CD4-positive, alpha-beta T cell (primary cell): ENCODE measurements at places on chromosomes 1 and 21.
A peak's percentile ranks its signal among the peaks of the same experiment; 100 is the strongest.

DNA sequence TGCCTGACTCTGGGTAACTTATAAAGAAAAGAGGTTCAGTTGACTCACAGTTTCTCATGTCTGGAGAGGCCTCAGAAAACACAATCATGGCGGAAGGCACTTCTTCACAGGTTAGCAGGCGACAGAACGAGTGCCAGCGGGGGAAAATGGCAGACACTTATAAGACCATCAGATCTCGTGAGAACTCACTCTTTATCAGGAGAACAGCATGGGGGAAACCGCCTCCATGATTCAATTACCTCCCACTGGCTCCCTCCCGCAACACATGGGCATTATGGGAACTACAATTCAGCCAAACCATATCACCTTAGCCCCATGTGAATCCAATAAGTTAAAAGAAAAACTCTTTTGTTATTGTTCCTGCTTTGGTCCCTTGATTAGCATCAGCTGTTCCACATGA is 725.2 kb downstream of the LRRIQ3 start:
- no peak for DNase-seq

DNA sequence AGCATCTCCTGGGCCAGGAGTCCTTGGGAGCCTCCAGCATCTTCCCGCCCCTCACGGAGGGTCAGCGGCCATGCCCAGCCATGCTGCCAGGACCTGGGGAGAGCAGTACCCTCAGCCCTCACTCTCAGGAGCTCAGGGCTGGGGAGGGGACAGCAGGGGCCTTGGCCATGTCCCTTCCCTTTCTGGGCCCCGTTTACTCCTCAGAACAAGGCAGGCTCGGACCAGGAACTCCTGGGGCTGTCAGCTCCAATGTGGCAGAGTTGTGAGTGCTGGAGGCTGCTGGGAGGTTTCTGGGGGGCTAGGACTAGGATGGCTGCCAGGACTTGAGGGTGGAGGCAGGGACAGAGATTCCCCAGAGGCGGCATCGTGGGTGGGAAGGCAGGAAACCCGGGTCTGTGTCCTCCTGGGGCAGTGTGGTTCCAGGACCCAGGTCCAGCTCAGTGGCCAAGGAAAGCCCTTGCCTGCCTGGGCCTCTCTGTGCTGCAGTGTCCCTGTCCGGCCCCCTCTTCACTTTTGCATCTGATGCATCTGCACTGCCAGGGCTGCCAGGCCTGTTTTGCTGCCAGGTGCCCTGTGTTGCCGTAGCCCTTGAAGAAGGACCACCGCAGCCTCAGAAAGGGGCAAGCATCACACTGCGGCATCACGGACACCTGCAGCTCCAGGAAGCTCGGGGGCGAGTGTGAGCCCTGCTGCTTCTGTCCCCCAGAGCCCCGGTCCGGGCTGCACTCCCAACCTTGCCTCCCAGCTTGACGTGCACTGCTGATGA is 223.9 kb downstream of the CAMTA1 start:
- DNase-seq = no peak

DNA sequence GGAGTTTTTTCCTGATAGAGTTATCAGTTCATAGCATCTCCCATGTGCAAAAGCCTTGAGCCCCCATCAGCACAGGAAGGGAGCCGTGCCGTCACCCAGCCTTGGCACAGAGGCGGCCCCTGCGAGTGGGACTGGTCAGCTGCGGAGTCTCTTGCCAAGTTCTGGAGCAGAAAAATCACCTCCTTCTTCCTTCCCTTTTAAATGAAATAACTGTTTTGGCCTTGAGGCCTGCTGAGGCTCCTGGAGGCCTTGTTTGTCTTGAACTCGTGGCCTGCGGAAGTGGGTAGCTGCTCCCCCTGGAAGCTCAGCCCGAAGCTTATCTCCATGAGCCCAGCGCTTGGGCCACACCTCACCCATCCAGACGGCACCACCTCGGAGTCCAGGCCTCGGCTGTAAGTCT is 145.7 kb upstream of the TMEM51 start:
- DNase-seq = no peak

DNA sequence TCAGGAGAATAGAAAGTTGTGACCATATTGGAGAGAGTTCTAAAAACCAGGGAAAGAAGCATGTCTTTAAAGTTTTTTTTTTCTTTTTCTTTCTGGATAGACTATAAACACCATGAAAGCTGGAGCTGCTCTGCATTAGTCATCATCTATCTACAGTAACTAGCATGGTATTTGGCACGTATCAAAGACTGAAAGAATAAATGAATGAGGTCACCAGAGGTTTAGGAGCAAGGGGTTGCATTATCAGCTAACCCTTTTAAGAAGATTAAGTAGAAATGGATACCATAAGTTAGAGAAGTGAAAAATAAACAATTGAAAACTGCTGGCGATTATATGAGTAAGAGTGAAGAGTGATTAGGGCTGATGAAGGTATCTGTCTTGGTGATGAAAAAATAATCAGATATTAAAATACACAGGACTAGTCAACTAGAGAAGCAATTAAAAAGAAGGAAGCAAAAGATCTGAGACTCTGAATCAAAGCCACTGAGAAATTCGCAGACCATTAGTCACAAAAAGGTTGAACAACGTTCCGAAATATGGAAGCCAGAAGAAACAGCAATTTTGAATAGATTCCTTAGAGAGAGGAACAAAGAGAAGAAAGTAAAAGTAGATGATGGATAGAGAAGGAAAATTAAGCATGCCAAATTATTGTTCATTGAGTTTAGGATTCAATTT is 536.4 kb downstream of the DPYD start:
- no peak for DNase-seq

GRCh38 chr1:22760455-22760854 is 49.8 kb downstream of the EPHB2 start:
- DNase-seq = no peak

DNA sequence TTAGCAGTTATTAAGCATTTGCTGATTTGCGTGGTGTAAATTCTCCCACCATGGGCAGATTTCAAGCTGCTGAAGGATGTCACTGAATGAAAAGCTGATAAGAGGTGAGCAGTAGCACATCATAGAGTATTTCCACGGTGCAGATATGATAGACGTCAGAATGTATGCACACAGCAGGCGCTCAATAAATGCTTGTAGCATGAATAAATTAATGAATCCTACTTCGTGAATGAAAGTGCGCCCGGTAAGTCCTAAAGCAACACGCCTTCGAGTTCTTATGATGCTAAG is 510 bp upstream of the UBIAD1 start:
- no peak for DNase-seq

DNA sequence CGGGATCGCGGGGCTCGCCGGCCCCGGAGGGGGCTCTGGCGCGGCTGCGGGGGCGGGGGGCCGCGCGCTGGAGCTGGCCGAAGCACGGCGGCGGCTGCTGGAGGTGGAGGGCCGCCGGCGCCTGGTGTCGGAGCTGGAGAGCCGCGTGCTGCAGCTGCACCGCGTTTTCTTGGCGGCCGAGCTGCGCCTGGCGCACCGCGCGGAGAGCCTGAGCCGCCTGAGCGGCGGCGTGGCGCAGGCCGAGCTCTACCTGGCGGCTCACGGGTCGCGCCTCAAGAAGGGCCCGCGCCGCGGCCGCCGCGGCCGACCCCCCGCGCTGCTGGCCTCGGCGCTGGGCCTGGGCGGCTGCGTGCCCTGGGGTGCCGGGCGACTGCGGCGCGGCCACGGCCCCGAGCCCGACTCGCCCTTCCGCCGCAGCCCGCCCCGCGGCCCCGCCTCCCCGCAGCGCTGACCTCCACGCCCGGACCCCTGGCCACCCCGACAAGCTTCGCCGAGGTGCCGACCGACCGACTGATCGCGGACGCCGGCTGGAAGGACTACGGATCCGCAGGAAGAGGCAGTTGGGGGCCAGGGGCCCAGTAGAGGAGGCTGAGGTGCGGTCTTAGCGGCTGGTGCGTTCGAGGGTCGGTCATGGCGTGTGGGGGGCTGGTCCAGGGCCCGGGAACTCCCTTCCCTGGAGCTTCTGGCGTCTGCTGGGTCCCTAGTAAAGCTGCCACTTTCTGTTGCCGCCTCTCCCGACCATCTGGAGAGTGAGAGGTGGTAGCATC is 711 bp downstream of the TRNP1 start:
- DNase-seq = peak; percentile 8

GRCh38 chr1:7651203-7651602 is 119.9 kb upstream of the VAMP3 start:
- DNase-seq = no peak

GRCh38 chr1:3148171-3148570 is 79.2 kb downstream of the PRDM16 start:
- DNase-seq = no peak

DNA sequence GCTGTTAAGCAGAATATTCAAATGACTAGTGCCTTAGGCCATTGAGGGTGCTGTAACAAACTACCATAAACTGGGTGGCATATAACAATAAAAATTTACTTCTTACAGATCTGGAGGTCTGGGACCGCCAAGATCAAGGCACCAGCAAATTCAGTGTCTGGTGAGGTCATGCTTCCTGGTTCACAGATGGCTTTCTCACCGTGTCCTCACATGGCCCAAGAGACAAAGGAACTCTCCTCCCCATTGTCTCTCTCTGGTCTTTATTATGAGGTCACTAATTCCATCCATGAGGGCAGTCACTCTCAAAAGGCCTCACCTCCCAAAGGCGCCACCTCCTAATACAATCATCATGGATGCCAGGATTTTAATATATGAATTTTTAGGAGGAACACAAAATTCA is 127.3 kb downstream of the GABPA start:
- DNase-seq = no peak

DNA sequence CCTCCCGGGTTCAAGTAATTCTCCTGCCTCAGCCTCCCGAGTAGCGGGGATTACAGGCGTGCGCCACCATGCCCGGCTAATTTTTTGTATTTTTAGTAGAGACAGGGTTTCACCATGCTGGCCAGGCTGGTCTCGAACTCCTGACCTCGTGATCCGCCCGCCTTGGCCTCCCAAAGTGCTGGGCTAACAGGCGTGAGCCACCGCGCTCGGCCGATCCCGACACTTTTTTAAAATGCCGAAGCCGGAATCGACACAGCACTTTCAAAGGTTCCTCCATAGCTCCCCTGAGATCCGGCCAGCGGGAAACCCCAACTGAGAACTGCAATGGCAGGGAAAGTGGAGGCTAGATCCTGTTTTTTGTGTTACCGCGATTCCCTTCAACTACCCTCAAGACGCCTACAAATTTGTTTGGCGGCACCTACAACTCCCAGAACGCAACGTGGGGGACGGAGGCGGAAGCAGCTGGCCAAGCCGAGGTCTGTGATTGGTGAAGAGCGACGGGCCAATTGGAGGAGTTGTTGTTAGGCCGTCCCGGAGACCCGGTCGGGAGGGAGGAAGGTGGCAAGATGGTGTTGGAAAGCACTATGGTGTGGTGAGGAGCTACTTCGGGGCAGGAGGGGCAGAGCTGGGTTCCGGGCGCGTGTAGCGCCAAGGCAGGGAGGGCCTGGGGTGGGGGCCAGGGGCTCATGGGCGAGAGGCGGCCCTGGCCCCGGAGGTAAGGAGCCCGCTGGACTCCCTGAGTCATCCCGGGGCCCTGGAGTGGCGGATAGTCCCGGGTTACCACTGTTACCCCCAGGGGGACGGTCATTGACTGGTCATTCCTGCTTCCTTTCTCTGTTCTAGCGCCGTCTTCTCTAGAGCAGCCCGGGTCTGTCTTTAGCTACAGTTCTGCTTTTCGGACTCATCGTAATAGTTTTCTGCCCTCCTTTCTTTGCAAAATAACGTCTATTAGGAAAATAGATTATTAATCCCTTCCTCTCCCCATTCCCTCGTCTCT is at the start of gene PSMD4:
Gene PSMD4 (plus strand): TSS at position 518 of the 997 bp plus-strand sequence. CDS start 49 bp downstream, at position 567.
- DNase-seq = peak; percentile 98

DNA sequence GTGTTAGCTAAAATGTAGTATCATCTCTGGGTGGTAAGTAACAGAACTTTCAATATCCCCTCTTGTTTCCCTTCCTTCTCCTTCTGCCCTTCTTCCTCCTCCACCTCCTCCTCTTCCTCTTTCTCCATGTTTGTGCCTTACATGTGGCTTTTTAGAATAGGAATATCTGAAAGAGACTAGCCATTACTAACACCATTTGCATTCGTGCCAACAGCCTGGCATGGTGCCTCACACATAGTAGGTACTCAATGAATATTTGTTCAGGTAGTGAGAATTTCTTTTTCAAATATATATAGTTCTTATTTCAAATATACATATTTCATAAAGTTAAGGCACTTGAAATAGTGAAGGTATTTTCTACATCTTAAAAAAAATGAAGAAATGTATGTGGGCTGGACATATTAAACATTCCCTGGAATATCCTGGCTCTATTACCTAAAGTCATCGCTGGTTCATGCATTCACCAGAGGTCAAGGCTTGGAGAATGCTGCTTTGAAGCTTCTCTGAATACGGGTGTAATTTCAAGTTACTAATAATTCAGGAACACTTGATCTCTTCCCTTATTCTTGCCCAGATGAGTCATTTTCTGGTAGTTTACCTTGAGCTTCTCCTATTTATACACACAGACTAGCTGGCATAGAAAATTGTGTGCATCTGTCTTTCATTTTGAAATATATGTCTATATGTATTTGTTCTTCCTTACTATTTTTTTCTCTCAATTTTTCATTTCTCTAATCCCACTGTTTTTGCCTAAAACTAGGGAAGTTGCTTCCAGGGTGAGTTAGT is 319.4 kb downstream of the TGFB2 start:
- no peak for DNase-seq

DNA sequence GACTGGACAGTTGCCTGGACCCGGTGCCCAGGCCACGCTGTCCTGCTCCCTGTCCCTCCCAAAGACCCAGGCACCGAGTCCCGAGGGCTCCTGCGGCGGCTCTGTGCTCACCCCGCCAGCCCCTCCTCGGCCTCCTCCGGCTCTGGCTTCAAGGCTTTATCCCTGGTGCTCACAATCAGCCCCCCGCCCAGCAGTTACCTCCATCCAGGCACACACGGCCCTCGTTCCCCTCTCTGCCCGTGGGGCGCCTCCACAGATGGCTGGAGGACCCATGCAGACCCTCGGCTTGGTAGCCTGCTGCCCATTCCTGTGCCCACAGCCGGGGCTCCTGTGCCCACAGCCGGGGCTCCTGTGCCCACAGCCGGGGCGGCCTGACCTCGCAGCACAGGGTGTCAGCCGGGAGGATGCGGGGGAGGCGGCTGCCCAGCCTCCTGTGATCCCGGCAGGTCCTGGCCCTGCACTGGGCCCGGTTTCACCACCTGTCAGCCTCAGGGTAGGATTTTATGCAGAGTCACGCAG is 52.3 kb upstream of the COL18A1 start:
- DNase-seq = no peak

DNA sequence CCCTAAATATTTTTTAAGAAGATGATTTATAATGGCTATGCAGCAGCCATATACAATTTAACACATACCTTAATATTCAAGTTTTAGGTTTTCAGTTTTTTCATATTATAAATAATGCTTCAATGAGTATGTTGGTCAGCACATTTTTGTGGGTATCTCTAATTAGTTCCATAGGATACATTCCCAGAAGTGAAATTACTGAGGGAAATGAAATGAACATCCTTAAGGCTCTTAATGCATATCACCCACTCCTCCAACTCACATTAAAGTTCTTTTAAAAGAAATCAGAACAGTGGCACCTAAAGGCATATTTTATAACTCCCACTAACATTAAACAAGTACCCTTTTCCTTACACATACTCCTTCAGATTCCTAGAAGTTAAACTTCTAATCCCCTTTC is 56.1 kb downstream of the EYA3 start:
- DNase-seq = no peak

GRCh38 chr1:225882694-225883615 is 775 bp upstream of the TMEM63A start:
- peak; percentile 35 for DNase-seq

- no peak for DNase-seq
Measured at GRCh38 chr1:66384258-66384921, 149.6 kb upstream of the SGIP1 start.
